ENCODE measurements at places on chromosomes 12 and 14.

DNA sequence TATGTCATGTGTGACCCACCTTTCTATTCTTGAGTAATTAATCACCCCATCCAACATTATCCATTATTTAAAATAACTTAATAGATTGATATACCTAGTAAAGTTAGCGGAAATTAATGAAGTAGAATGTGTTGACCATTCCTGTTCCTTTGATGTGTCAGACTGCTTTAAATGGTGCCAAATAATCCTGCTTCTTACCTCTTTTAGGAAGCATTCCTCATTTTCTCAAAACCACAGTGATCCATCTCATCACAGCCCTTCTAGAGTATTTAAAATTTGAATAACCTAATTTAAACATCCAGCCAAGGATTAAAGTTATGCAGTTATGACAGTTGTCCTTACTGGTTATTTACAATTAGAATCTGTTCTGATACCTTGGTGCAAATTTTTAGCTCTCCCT lies 6.9 kb downstream of the MGAT4C start:
- no peak for DNase-seq

- DNase-seq: no peak
These were observed 71.7 kb upstream of the KICS2 start for GRCh38 chr12:64293654-64294364.

DNA sequence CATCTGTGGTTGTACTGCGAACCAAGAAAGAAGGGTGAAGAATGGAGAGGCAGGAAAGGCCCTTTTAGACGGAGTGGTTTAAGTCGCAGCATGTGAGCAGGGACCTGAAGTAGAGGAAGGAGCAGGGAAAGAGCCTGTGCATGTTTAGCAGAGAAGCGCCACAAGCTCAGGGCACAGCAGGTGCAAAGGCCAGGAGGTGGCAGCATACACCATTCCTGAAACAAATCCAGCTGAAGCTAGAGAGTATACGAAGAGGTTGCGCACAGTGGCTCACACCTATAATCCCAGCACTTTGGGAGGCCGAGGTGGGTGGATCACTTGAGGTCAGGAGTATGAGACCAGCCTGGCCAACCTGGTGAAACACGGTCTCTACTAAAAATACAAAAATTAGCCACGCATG lies 49.9 kb downstream of the HELB start:
- DNase-seq: no peak

DNA sequence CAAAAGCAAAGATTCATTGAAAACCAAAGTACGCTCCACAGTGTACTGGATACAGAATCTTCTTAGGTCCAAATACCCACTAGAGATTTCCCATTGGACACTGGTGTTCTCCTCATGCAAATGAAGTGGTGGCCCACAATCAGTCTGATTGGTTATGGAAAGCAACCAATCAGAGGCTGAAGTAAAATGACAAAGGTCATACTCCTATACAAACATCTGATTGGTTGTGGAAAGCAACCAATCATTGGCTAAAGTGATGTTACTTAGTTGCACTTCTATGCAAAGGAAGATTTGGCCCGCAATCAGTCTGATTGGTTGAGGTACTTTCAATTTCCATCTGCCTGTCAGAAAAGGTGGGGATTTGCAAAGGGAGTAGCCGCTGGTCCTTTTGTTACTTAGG lies 1.3 kb upstream of the WASHC3 start:
- no peak for DNase-seq

DNA sequence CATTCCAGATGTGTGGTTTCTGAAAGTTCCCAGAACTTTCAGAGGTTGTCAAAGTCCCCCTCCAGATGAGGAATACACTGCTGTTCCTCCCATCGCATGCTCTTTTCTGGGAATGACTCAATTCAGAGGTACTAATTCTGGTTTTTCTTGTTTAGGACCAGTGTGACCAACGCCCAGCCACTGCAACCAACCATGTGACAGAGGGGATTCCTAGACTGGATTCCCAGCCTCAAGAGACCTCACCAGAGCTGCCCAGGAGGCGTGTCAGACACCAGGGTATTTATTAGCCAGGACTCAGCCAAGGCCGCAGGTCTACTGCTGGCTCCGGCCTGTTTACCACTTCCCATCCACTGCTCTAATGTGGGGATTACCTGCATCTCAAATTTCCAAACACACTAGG lies 24.2 kb downstream of the TRAFD1 start:
- no peak for DNase-seq

- no peak for DNase-seq
These were observed 34.4 kb downstream of the TMEM116 start for GRCh38 chr12:111978545-111978944.

- no peak for DNase-seq
These were observed 52.6 kb downstream of the AEBP2 start for GRCh38 chr12:19491863-19492262.

DNA sequence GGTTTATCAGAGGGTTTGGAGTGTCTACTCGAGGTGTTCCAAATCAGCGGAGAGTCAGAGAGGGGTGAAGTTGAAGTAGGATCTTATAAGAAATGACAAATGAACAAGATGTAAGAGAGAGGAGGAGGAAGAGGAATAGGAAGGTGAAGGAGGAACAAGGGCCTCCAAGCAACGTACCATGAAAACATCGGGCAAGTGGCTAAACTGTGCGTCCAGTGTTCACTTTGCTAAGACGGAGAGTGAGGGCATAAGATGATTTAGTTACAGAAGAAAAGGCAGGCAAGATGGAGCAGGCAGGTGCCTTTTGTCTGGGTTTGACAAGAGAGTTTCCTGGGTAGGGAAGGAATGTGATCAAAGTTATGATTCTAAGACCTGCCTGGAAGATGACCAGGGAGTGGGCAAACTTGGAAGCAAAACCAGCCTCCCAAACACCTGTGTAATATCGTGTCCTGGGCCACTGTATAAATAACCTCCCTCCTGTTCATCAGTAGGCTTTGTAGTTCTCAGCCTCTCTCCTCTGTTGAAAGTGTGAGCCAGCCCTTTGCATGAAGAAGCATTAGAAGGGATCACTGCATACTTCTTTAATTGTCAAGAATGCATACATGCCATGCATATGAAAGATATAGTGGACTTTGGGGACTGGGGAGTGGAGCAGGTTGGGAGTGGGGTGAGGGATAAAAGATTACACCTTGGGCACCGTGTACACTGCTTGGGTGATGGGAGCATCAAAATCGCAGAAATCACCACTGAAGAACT lies 111.4 kb downstream of the ZFP36L1 start:
- DNase-seq: no peak

- no peak for DNase-seq
These were observed 52.9 kb upstream of the DLK1 start for GRCh38 chr14:100673807-100674154.

- no peak for DNase-seq
These were observed 60.9 kb downstream of the EMP1 start for GRCh38 chr12:13257356-13257875.
